ENCODE measurements at places on chromosomes 12 and 14.

DNA sequence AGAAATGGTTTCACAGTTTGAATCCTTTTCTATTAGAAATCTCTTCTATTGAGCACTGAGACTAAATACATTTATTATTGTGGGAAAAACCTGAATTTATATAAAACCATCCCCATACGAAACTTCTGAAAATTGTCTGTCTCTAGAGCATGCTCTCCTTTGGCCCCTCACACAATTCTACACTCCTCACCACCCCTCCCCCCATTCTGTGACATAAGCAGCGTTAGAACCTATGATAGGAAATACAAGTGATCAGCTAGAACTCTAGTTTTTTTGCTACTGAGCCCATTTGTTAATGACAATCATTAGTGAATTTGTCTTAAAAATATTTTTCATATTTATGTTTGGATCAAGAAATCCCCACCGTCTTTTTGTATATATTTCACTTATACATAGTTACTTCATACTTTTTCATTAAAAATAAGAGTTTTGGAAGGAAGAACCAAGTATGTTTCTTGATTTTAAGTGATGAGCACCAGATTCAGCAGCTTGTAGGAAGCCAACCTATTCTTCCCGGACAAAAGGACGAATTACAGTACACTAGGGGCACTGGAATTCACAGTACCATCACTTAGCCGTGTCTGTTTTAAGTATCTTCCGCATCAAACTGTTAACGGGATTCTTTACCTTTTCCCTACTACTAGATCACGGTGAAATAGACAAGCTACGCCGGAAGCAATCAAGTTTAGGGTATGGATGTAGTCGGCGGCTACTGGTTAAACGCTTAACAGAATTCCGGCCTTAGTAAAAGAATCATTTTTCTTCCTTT lies 724 bp downstream of the GTSF1 start:
- no peak for DNase-seq

DNA sequence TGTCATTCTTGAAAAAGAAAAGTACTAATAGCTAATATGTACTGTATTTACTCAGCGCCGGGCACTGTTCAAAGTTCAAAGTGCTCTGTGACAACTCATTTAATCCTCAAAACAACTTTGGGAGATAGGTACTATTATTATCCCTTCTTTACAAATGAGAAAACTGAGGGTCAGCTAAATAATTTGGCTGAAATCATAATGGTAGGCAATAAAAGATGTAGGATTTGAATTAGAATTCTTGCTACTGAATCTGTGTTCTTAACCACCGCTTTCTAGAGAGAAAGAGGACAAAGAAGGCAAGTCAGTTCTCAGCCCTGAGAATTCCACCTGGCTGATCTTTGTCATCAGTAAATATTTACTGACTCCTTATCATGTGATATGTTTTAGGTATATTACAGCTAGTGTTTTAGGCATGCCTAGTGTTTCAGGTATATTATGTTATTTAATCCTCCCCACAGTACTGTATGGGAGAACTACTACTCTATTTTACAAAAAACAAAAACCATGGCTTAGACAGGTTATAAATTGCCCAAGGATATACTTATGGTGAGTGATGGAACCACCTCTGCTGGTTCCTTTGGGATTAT lies 205.7 kb upstream of the GZMB start:
- DNase-seq, result no peak

DNA sequence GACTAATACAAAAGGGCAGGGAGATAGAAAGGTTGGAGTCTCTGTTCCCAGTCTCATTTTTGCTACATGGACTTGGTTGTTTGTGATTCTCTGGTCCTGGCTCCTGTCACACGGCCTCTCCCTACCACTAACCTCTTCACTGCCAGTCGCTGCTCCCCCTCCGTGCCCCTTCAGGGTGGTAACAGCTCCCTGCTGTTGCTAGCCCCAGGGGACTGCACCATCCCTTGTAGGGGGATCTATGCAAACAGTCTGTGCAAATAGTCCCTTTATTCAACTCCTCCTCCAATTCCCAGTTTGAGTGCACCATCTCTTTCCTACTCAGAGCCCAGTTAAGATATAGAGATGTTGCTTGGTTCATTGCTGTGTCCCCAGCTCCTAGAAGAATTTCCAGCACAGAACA lies 51.1 kb downstream of the CCDC60 start:
- DNase-seq, result no peak

GRCh38 chr14:105879867-105880561 lies 353.6 kb downstream of the TMEM121 start:
- DNase-seq, result no peak

Data from activated CD8-positive, alpha-beta memory T cell treated with anti-CD3 and anti-CD28 coated beads for 4 hours (primary cell).